CD4-positive, alpha-beta T cell (primary cell): ENCODE measurements at places on chromosomes 2 and 18.
A peak's percentile ranks its signal among the peaks of the same experiment; 100 is the strongest.

GRCh38 chr2:38552259-38552658, 50.5 kb downstream of the HNRNPLL start:
- H3K4me1 ChIP-seq: no peaks in the 10 kb centered on the region
- no peaks in the 10 kb centered on the region for H3K27me3 ChIP-seq
- no peak overlapping the region for H3K4me3 ChIP-seq
- H3K27ac ChIP-seq: no peak overlapping the region
- DNase-seq: no peak

DNA sequence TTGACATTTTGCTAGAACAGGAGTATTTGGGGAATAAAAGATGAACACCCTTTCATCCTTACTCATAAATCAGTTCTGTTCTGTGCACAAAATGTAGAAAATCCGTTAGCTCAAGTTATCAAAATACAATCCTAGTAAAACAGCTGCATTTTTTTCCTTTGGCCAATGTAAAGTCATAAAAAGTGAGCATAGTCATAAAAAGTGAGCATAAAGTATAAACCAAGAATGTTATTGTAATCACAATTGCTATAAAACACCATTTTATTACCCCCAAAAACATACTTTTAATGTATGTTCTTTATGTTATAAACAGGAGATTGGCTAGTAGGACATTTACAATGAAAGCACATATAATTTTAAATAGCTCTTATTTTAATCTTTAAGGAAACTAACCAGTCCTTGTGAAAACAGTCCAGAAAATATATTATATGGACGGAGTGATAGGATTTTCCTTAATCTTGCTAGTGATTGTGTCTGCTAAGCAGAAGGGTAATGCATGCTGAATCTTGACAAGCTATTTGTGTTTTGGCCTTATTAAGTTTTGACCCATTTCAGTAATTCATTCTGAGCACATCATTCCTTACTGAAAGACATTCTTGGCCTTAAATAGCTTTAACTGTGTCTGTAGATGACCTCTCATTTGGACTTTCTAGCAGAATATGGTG, 891.8 kb downstream of the DSC3 start:
- DNase-seq: no peak
- no peaks in the 10 kb centered on the region for H3K36me3 ChIP-seq
- no peaks in the 10 kb centered on the region for H3K4me1 ChIP-seq
- H3K27ac ChIP-seq: no peak overlapping the region

DNA sequence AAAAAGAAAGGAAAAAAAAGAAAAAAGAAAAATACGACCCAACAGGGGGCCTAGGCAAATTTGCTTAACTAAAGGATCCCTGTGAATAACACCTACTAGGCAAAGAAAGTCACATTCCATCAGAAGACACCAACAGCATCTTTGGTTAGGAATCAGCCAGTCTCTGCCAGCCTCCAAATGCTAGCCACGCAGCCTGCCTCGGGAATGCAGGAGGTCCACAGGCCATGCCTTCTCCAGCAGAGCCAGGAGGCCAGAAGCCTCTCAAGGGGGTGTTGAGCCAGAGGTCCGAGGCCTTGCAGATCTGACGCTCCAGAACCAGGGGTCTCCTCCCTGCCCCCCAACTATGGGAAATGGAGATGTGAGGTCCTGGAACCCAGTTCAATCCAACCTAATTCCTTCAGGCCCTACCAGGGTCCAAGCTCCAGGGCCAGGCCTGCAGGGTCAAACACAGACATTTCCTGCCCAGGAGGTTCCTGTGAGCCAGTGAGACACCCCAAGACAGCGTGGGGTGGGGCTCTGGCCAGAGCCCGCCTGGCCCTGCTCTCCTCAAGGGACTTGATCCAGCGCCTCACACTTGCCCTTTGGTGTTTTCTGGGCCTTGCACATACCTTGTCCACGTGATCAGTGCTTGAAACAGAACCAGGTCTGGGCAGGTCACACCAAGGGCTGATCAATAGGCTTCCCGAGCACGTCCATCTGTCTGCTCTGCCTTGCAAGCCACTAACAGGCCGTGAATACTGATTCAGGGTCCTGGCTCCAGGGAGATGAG, 289.6 kb upstream of the ID2 start:
- peaks cover 6% of the 10 kb centered on the region for H3K36me3 ChIP-seq
- H3K4me1 ChIP-seq: peaks cover 4% of the 10 kb centered on the region
- no peak overlapping the region for H3K27ac ChIP-seq
- no peaks in the 10 kb centered on the region for H3K27me3 ChIP-seq
- DNase-seq: no peak

GRCh38 chr2:108634576-108635160, 84.6 kb upstream of the RANBP2 start:
- H3K36me3 ChIP-seq: peaks cover 10% of the 10 kb centered on the region
- peaks cover 58% of the 10 kb centered on the region for H3K4me1 ChIP-seq
- no peak overlapping the region for H3K27ac ChIP-seq
- no peaks in the 10 kb centered on the region for H3K27me3 ChIP-seq

GRCh38 chr2:38734299-38735058, 16.7 kb downstream of the SRSF7 start:
- H3K27me3 ChIP-seq: no peaks in the 10 kb centered on the region
- no peak overlapping the region for H3K4me3 ChIP-seq
- DNase-seq: no peak
- H3K4me1 ChIP-seq: no peaks in the 10 kb centered on the region
- peaks cover 62% of the 10 kb centered on the region for H3K36me3 ChIP-seq

- no peak for DNase-seq
- H3K4me1 ChIP-seq: no peaks in the 10 kb centered on the region
- H3K27me3 ChIP-seq: no peaks in the 10 kb centered on the region
- H3K4me3 ChIP-seq: no peak overlapping the region
- no peaks in the 10 kb centered on the region for H3K36me3 ChIP-seq
Observed at GRCh38 chr2:79910643-79911042, 393.9 kb downstream of the LRRTM1 start.

DNA sequence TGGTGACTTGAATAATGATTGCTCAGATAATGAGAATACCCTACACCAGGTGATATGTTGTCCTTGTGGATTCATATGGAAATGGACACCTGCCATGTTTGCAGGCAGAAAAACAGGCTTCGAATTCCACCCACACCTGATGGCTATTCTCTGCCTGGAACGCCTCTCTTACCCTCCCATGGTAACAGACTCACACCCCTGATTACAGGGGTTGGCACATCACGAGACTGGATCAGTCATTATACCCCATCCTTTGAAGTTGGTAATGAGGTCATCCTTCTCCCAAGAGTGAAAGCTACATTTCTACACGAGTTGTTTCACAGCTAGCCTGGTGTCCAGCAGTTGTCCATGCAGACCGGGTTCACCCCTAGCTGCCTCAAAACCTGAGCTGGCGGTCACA, 71.4 kb upstream of the MBOAT2 start:
- DNase-seq: no peak
- no peaks in the 10 kb centered on the region for H3K4me1 ChIP-seq
- H3K36me3 ChIP-seq: no peaks in the 10 kb centered on the region

DNA sequence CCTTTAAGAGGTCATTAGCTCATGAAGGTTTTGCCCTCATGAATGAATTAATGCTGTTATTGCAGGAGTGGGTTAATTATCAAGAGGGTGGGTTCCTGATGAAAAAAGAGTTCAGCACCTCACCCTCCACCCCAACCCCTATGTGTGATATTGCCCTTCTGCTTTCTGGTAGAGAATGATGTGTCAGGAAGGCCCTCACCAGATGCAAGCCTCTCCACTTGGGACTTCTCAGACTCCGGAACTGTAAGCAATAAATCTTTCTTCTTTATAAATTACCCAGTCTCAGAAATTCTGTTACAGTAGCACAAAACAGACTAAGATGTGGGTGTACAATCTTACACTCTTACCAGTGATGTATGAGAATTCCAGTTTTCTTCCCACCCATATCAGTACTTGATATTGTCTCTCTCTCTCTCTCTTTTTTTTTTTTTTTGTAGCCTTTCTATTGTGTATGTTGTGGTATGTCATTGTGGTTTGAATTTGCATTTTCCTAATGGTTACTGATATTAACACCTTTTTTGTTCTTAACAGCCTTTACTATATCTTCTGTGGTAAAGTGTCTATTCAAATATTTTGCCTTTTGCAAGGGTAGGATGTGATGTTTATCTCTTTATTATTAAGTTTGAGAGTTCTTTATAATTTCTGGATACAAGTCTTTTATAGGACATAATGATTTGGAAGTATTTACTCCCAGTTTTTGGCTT, 10.4 kb upstream of the MAP2 start:
- DNase-seq: no peak
- H3K27me3 ChIP-seq: no peaks in the 10 kb centered on the region
- no peak overlapping the region for H3K27ac ChIP-seq
- H3K36me3 ChIP-seq: no peaks in the 10 kb centered on the region

GRCh38 chr18:68354176-68354575, 360.7 kb downstream of the TMX3 start:
- no peak overlapping the region for H3K4me3 ChIP-seq
- no peak for DNase-seq
- no peaks in the 10 kb centered on the region for H3K27me3 ChIP-seq

GRCh38 chr18:32974421-32975162, 201.8 kb upstream of the KLHL14 start:
- H3K36me3 ChIP-seq: no peaks in the 10 kb centered on the region
- H3K4me3 ChIP-seq: no peak overlapping the region
- no peaks in the 10 kb centered on the region for H3K27me3 ChIP-seq
- no peak for DNase-seq

DNA sequence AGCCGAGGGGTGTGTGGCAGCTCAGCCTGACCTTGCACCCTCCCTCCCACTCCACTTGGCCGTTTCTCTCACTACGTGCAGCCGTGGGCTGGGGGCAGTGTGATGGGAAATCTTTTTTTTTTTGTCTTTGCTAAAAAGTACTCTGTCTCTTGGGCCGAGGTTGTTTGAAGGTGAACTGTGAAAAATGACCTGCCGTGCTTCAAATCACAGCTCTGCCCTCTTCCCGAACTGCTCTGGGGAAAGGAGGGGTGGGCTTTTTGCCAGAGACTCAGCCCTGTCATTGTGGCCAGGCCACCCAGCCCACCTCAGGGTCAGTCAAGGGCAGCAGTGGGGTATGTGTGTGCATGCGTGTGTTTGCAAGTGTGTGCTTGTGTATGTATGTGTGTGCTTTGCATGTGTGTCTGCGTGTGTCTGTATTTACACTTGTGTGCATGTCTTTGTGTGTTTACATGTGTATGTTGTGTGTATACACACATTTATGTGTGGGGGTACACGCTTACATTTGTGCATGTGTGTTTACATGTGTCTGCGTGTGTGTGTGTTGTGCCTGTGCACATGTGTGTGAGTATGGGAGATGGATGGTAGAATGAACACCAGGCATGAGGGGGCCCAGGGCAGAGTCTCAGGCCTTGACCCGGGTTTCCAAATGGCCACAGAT, 61.3 kb upstream of the HAAO start:
- H3K36me3 ChIP-seq: no peaks in the 10 kb centered on the region
- no peaks in the 10 kb centered on the region for H3K27me3 ChIP-seq
- no peak for DNase-seq
- no peak overlapping the region for H3K27ac ChIP-seq

DNA sequence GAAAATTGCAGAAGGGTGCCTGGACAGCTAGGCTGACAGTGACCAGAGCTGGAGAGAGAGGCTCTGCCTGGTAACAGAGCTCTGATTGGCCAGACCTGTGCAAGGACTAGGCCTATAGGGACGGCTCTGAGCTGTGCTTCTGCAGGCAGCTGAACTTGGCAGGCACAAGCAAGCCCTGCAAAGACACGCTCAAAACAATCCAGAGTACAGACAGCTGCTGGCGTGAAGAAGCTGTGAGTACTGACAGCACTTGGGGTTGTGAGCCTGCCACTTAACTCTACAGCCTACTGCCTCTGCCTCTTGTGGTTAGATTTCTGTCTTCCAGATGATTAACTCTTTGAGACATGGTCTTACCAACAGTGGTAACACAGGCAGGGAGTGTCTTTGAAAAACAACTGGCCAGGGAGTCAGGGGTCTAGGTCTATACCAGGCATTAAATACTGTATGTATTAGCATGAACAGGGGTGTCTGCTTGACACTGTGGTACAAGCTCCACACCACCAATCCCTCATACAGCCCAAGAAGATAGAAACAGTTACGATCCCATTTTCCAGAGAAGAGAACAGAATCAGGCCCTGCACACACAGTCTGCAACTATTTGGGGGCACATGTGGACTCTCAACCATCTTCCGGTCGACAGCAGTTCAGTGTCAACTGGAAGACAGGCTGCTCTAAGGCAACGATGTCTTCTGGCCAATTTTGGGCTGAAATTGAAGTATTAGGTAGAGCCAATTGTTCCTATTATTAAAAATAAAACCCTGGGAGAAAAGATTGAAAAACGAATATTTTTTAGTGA, 568.4 kb downstream of the TNS1 start:
- DNase-seq: peak; percentile 42
- no peak overlapping the region for H3K27ac ChIP-seq
- no peaks in the 10 kb centered on the region for H3K4me1 ChIP-seq
- no peaks in the 10 kb centered on the region for H3K27me3 ChIP-seq
- no peak overlapping the region for H3K4me3 ChIP-seq
- H3K36me3 ChIP-seq: no peaks in the 10 kb centered on the region

GRCh38 chr2:29143657-29144056, 28.4 kb downstream of the CLIP4 start:
- H3K36me3 ChIP-seq: peaks cover 50% of the 10 kb centered on the region
- no peak overlapping the region for H3K4me3 ChIP-seq
- H3K4me1 ChIP-seq: no peaks in the 10 kb centered on the region
- no peaks in the 10 kb centered on the region for H3K27me3 ChIP-seq
- no peak overlapping the region for H3K27ac ChIP-seq
- no peak for DNase-seq

- H3K4me1 ChIP-seq: no peaks in the 10 kb centered on the region
- no peak for DNase-seq
- H3K27me3 ChIP-seq: no peaks in the 10 kb centered on the region
Observed at GRCh38 chr2:161676902-161677496, 52.8 kb downstream of the SLC4A10 start.

DNA sequence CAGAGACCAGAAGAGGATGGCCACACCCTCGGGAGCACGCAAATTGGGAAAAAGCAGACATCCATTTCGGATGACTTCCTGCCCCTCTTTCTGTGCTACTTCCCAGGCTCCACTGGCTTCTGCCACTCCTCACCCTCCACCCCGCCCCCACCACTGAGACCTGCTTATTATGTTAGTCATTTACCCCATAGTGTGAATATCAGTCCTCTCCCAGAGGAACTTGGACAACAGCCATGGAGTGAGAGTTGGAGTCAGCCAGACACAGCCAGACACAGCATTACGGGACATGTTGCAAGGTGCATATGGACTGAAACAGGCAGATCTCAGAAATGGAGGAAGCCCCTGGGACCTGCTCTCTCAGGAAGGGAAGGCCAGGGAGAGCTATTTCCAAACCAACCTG, 51.8 kb downstream of the CTIF start:
- no peaks in the 10 kb centered on the region for H3K27me3 ChIP-seq
- H3K4me3 ChIP-seq: no peak overlapping the region
- no peak overlapping the region for H3K27ac ChIP-seq

DNA sequence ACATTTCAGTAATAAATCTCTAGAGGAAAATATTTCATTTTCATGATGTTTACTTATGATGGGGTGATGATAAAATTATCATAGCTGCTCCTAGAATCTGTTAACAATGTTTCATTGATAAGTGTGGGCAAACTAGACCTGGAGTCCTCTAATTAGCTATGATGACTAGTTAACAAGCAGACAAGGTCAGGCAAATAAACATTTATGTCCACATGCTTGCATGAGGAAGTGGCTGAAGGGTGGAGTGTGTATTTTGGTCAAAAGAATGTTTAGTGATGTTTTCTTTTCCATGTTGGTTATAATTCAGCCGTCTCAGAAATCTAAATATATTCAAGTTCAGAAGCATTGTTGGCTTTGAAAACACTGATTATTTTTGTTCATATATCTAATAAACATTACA, 99.9 kb upstream of the FN1 start:
- DNase-seq: no peak
- H3K4me3 ChIP-seq: no peak overlapping the region
- H3K27ac ChIP-seq: no peak overlapping the region
- no peaks in the 10 kb centered on the region for H3K27me3 ChIP-seq
- no peaks in the 10 kb centered on the region for H3K36me3 ChIP-seq
- H3K4me1 ChIP-seq: no peaks in the 10 kb centered on the region

GRCh38 chr18:34802959-34803358, 92.9 kb downstream of the DTNA start:
- H3K4me3 ChIP-seq: no peak overlapping the region
- DNase-seq: no peak
- no peaks in the 10 kb centered on the region for H3K36me3 ChIP-seq
